ENCODE measurements at places on chromosomes 11 and 22. TPM values are rescaled to one million over a fixed set of nuclear protein-coding genes. Genes with fewer than 3 reads are reported as not detected.

DNA sequence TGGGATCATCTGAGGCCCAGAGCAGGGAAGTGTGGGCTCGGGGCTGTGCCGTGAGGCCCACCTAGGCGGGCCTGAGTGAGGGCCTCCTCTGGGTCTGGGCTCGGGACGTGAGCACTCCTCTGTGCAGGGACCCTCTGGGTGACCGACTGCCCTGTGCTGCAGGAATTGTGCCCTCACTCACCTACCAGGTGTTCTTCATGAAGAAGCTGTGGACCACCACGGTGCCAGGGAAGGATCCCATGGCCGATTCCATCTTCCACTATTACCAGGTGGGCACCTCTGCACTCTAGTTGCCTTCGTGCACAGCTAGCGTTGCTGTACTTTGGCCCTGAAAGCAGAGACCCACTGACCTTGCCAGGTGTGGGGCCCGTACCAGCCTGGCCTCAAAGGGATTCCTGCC is 80.5 kb downstream of the MYO7A start:
- no peak for DNase-seq

- no peak for DNase-seq
These were observed 37.1 kb upstream of the SORL1-AS1 start for GRCh38 chr11:121489823-121490222.

DNA sequence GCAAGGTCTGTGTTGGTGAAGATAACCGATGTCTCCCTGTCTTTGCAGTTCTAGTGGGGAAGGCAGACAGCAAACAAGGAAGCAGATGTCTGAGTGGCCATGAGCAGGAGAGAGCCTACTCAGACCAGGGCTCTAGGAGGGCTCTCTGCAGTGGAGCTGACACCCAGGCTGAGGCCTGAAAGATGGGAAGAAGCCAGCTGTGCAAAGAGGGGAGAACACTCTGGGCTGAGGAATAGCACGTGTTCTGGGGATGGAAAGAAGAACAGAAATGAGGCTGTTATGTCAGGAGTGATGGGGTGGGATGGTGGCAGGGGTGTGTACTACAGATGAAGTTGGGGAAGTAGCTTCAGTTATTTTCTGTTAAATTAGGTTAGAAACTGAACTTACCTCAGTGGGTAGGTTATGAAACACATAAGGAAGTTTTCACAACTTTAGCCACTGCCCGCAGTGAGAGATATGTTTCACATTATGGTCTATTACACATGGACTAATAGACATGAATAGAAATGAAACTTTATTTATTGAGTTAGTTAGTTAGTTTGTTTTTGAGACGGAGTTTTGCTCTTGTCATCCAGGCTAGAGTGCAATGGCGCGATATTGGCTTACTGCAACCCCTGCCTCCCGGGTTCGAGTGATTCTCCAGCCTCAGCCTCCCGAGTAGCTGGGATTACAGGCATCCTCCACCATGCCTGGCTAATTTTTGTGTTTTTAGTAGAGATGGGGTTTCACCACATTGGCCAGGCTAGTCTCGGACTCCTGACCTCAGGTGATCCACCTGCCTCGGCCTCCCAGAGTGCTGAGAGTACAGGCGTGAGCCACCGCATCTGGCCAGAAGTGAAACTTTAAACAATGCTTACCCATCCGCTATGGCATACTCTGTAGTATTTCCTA is 7.8 kb downstream of the DCPS start:
- DNase-seq, result no peak

DNA sequence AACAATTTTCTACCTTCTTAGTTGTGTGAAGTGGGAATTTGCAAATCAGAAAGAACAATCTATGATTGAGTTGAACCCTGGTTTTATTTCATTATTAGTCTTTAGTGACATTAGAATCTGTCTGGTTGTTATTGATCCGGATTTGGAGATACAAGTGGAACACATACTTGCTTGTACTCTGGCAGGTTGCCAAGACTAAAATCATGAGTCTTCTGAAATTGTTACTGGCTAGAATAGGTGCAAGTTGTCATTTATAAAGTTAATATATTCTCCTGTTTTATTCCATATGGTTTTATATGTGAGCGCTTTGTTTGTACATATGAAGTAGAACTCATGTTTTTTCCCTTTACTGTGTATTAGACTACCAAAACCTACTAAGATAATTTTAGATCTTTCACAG is 23.0 kb downstream of the CCDC15 start:
- no peak for DNase-seq

GRCh38 chr11:116030697-116031331 is 526.6 kb upstream of the CADM1 start:
- DNase-seq, result no peak

GRCh38 chr22:40202225-40202944 is 24.7 kb downstream of the TNRC6B start:
- DNase-seq, result peak; percentile 93

DNA sequence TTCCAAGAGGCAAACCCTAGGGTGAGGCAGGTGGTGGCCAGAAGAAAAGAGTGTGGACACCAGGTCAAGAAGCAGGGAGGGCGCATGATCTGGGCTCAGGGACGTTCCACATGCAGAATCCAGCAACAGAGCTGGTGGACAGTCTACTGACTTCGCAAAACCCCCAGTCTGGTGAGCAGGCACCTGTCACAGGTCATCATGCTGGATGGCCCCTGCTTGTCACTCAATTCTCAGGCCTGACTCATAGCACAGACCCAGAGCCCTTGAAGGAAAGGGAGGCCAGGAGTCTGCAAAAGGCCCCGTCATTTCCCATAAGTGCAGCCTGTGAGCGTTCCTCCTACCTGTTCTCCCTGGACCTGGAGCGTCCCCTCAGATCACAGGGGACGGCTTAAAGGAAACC is 18.2 kb downstream of the APOL4 start:
- DNase-seq, result no peak

- no peak for DNase-seq
These were observed 26.6 kb downstream of the YPEL1 start for GRCh38 chr22:21708960-21709359.

GRCh38 chr11:27976262-27976661 is 131.7 kb downstream of the KIF18A start:
- DNase-seq, result no peak

- no peak for DNase-seq
These were observed 61.4 kb downstream of the C11orf58 start for GRCh38 chr11:16799890-16800289.

DNA sequence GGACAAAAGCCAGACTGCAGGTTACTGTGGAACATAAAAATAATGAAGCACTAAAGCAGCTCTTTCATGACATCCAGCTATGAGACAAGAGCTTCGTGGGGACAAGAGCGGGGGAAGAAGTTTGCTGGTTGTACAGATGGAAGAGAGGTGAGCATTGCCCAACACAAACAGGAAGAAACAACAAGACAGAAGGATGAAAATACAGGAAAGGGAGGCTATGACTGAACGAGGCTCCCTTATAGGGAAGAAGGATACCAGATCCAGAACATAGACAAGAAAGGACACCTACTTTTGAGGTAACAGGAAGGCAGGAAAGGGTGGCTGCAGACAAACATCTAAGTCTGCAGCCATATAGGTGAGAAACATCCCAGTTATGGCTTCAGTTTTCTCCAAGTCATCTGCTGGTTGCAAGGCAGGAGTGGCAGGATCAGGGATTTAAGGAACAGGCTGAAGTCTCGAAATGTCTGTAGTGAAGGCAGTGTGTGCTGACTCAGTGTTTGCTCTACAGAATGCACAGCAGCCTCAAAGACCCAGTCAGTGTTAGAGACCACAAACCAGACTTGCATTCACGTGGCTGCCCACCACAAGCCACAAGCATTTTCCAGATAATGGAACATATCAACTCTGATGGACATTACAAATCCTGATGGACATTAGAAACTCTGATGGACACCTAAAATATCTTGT is 1.9 kb downstream of the CLTCL1 start:
- no peak for DNase-seq

DNA sequence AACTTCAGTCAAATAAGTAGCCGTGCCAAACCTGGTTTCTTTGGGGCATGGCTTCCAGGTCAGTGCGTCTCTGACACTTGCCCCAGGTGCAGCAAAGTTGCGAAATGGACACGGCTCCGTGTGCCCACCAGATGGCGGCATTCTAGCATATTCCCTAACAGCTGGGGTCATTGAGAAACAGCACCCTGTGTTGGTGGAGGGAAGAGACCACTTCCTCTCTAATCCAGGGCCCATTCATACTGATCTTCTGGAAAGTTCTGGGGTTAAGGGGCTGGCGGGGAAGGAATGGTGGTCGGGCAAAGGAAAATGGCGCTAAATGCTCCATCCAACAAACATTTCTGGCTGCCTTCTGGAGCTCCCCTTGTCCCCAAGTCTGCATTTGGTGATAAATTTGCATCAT is 141.2 kb upstream of the TIMP3 start:
- DNase-seq, result peak; percentile 74

DNA sequence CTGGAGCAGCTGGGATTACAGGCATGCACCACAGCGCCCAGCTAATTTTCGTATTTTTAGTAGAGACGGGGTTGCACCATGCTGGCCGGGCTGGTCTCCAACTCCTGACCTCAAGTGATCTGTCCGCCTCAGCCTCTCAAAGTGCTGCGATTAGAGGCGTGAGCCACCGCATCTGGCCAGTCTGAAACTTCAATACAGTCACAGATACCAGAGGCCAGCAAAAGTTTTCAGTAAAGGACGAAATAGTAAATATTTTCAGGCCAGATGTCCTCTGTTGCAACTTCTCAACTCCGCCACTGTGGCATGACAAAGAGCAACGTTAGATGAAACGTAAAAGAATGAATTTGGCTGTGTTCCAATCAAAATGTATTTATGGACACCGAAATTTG is 403.6 kb downstream of the MN1 start:
- DNase-seq, result peak; percentile 9

GRCh38 chr11:68842427-68843051 is 823 bp upstream of the CPT1A start:
- no peak for DNase-seq

- no peak for DNase-seq
These were observed 118.0 kb downstream of the GRIK4 start for GRCh38 chr11:120629407-120630080.

DNA sequence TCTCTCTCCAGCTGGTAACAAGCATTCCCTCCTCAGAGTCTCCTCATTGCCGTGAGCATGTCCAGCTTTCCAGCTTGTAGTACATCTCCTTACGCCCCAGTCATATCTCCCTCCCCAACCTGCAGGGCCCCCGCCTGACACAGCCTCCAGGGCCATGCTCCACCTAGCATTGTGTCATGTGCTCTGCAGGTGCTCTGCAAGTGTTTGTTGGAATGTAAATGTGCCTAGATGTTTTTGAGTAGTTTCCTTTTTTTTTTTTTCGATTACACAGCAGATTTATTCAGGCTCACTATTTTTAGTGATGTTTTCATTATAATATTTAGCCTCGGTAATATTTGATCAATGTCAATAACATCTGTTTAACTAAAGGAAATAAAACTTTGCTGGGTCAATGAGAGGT is 82.5 kb downstream of the NCAM1 start:
- DNase-seq, result no peak

- DNase-seq, result no peak
These were observed 25.5 kb upstream of the CTSC start for GRCh38 chr11:88363004-88363403.

- no peak for DNase-seq
These were observed 1.1 kb upstream of the APLP2 start for GRCh38 chr11:130068546-130068985.

DNA sequence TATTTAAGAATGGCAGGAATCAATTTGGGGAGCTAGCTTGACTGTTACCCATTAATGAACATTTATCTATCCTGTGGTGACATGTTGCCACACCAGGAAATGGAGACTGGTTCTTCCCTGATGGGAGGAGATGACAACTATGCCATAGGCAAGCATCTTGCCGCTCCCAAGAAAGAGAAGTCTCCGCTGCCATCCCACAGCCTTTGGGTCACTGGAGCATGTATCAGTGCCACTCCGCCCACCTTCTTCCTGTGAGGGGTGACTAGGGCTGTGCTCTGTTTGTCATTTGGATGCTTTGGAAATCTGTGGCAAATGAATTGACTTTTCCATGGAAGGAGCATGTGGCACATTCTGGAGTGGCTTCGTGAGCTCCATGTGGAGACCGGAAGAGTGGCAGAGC is 6.5 kb downstream of the STIP1 start:
- DNase-seq, result no peak

GRCh38 chr11:113618360-113618759 is 87.7 kb downstream of the TMPRSS5 start:
- DNase-seq, result no peak

DNA sequence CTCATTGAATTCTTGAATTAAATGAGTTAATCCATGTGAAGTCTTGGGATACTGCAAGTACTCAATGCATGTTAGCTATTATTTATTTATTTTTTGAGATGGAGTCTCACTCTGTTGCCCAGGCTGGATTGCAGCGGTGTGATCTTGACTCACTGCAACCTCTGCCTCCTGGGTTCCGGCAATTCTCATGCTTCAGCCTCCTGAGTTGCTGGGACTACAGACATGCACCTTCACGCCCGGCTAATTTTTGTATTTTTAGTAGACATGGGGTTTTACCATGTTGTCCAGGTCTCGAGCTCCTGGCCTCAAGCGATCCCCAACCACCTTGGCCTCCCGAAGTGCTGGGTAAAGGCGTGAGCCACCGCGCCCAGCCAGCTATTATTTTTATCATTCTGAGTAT is 9.4 kb downstream of the MMP7 start:
- DNase-seq, result no peak

- DNase-seq, result no peak
These were observed 64.7 kb downstream of the UVRAG start for GRCh38 chr11:75879737-75880136.

DNA sequence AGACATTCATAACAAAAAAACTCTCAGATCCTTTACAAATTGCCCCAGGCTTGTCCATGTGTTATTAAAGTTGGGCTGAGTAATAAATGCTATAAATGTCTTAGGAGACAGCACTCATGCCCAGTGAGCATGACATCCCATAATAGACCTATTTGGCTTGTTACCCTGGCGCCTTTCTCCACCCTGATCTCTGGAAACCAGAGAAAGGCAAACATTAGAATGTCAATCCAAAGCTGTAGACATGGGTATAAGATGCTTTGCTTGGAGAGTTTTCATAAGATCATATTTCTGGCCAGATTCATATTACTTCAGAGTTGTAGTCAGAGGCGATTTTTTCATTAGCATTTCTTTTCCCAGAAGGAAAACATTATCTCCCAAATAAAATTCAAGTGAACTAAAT is 161.3 kb upstream of the UBASH3B start:
- DNase-seq, result no peak

Gene SYVN1
- total RNA-seq, result 103 TPM

Gene HTR3A
- not detected for total RNA-seq

Gene FXYD2
- total RNA-seq, result 0.42 TPM

Gene CALCB
- 0.54 TPM for total RNA-seq

Gene POGLUT3
- total RNA-seq, result 22.3 TPM

Gene PARVG
- 5.7 TPM for total RNA-seq

Gene P2RY6
- 3.0 TPM for total RNA-seq

Gene OSBPL5
- total RNA-seq, result 35.2 TPM

Gene KCTD14
- 23.7 TPM for total RNA-seq

Gene LRRC10B
- total RNA-seq, result 0.78 TPM

Gene GAL
- not detected for total RNA-seq

Gene OR51E2
- total RNA-seq, result not detected

Gene TMEM132A
- 4.0 TPM for total RNA-seq

Gene SLC22A6
- total RNA-seq, result not detected
